Ovary (tissue), 10 donors: ENCODE measurements at places on chromosomes 1 and 21. TPM values are rescaled to one million over a fixed set of nuclear protein-coding genes. Genes with fewer than 3 reads are reported as not detected.

Gene ZFP69B
- total RNA-seq = 1.2 TPM

Gene SDE2
- 22.6 TPM for total RNA-seq

Gene CHAF1B
- total RNA-seq = 2.4 TPM

Gene NBPF20
- 0.48 TPM for total RNA-seq

Gene TM2D1
- 61.6 TPM for total RNA-seq

Gene ACTA1
- not detected for total RNA-seq

Gene CXADR
- 1.4 TPM for total RNA-seq

Gene USF1
- 47.8 TPM for total RNA-seq

Gene GOLT1A
- total RNA-seq = not detected

Gene STYXL2
- total RNA-seq = 0.22 TPM

Gene SPRR2G
- not detected for total RNA-seq
